NCI-H774 (cell line): ENCODE measurements at places on chromosomes 7 and 10.

DNA sequence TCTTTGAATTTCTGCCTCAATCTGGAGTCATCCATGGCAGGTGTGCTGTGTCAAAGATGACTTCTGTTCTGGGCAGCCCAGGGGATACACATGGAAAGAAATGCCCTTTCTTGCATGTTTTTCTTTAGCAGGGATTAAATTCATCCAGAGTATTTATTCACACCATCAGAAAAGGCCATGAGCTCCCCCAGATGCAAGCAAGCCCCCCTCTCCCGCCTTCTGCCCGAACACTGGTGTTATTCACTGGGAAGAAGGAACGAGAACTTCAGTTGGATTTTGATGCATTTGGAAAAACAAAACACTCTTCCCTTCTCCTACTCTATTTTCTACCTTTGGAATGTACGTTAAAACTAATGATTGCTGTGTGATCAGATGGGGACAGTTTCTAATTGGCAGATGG lies 1.4 kb downstream of the PLPP4 start:
- DNase-seq: no peak

DNA sequence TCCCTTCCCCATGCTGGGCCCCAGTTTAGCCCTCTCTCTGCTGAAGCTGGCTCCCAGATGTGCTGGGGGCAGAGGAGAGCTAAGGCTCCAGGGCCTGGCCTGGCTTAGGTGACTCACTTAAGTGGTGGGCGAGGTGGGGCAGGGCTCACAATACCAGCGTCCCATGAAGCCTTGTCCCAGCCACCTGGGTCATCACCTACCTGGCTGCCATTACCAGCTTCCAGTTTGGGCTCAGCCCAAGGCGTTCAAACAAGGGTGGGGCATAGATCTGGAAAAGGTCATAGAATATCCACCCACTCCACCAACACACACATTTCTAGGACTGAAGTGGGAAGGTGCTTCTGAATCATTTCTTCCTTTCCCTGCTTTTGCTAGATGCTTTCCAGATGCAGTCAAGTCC lies 8.3 kb downstream of the KAZALD1 start:
- DNase-seq: no peak

DNA sequence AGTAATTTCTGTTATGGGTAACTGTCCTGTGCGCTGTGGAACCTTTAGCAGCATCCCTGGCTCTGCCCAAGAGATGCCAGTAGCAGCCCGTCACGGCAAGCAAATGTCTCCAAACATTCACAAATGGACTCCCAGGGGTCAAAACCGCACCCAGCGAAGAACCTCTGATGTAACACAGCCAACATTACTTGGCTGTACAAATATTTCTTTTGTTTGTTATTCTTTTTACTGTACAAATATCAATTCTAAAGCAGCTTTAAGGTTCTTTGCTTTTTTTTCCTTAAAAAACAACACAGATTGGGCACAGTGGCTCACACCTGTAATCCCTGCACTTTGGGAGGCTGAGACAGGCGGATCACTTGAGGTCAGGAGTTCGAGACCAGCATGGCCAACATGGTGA lies 182.5 kb downstream of the KMT2E start:
- no peak for DNase-seq

- no peak for DNase-seq
These were observed 799 bp downstream of the INTS1 start for GRCh38 chr7:1503390-1503789.

DNA sequence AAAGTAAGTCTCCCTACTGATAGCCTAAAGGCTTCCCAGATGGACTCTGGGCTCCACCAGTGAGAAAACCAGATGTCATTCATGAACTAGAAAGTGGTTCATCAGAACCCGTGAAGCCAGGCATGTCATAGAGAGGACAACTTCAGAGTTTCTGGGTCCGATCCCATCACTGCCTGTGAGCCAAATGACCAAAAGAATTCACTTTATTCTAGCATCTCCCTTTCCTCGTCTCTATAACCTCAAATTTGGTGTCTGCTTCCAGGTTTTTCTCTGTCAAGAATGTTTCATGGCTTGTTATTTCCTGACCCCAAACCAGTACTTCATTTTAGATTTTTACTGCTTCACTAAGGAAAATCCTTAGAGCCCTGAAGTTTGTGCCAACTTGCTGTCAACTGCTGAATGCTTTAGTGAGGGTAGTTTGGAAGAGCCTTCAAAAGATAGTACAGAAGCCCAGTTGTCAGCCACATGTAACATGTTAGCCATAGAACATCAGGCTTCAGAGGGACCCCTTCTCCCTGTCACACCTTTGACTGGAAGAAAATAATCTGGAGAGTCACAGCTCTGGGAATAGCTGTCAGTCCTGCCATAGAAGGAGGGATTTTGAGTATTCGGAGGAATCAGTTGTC lies 34.0 kb downstream of the ITGB8 start:
- DNase-seq: no peak

- no peak for DNase-seq
These were observed 10.4 kb downstream of the NEUROG3 start for GRCh38 chr10:69562731-69563254.

GRCh38 chr10:78460204-78460603 lies 426.5 kb downstream of the RPS24 start:
- DNase-seq: no peak

DNA sequence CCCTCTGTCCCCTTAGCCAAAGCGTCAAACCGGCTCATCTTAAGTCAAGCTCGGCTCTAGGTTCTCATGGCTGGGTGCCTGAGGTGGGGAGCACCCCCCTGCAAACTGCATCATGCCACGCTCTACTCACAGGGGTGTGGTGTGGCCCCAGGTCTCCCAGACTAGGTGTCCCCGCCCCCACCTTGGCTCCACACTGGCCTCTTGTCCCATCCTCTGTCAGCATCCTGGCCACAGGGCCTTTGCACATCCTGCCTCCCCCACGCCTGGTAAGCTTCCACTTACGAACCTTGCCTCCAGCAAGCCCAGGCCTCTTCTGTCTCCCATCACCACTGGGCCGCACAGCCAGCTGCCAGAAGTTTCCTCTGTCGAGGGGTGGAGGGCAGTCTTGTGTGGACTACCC lies 20.2 kb upstream of the GRIFIN start:
- no peak for DNase-seq

- DNase-seq: no peak
These were observed 774.8 kb upstream of the MBL2 start for GRCh38 chr10:53547364-53547763.

DNA sequence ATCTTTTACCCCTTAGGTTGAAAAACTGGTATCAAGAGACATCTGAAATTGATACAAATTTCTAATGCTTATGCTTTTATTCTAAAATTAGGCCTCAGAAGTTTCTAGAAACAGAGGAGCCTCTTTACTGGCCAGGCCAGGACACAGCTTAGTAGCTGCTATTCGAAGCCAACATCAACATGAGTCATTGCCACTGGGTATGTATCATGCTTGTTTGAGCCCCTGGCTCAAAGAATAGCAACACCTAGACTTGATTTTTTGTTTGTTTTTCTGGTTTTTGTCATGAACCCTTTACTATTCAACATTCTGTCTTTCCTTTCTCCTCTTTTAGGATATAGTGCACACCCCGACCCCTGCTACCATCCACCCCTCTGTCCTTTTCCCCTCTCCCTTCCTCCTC lies 90.9 kb upstream of the STK17A start:
- no peak for DNase-seq

GRCh38 chr7:13898957-13899670 lies 90.4 kb downstream of the ETV1 start:
- DNase-seq: peak; percentile 6

DNA sequence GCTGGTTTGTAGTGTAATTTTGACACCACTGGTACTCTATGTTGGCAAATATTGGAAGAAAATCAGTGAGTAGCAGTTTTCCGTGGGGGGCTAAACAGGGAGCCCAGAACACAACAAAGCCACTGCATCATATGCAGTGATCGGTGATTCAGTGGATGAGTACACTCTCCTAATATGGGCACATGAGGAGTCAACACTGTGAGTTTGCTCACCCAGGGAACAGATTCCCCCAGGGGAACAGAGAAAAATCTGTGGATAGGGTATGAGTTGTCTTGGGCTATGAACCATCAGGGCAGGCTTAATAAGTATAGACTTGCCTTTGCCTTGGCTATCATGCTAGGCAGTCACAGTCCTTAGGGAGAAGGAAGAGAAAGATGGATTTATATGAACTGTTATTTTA lies 227.7 kb upstream of the SEMA3E start:
- no peak for DNase-seq

GRCh38 chr10:15426558-15426957 lies 55.5 kb upstream of the FAM171A1 start:
- no peak for DNase-seq

- no peak for DNase-seq
These were observed 46.2 kb downstream of the SMNDC1 start for GRCh38 chr10:110258542-110258941.

- no peak for DNase-seq
These were observed 707.2 kb downstream of the MAGI2 start for GRCh38 chr7:78746301-78746700.
